Activated CD8-positive, alpha-beta T cell treated with anti-CD3 and anti-CD28 coated beads for 36 hours (primary cell): ENCODE measurements at places on chromosomes 13 and 19. TPM values are rescaled to one million over a fixed set of nuclear protein-coding genes. Genes with fewer than 3 reads are reported as not detected.

The ZNF611 gene
- 20.9 TPM for total RNA-seq

GRCh38 chr19:41529484-41530183 lies 46.3 kb upstream of the CEACAM21 start:
- peak; percentile 32 for DNase-seq

DNA sequence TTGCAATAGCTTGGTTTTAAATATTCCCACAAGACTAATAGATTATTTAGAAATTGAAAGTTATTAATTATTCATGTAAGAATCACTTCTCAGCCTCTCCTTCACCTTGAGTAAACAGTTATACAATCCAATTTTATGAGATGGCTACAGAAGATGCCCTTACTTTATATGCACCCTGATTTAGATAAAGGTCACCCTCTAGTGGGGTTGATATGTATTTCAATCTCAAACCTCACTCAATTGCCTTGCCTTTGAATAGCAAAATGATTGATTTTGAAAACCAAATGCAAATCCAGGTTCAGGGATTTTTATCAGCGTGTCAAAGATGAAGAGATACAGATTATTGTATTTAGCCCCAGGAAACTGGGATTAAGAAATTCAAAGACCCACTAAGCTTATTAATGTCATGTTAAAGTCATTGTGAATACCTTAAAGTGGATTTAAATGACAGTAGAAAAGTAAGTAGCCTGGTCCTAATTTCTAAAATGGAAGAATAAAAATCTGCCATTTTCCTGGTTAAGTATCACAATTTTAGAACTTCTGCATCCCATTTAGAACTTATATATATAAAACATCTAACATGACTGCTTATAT lies 305.1 kb downstream of the ITGBL1 start:
- DNase-seq = no peak

The MADCAM1 gene
- total RNA-seq = 0.20 TPM
